ENCODE measurements at places on chromosomes 1 and 21.
A peak's percentile ranks its signal among the peaks of the same experiment; 100 is the strongest.

DNA sequence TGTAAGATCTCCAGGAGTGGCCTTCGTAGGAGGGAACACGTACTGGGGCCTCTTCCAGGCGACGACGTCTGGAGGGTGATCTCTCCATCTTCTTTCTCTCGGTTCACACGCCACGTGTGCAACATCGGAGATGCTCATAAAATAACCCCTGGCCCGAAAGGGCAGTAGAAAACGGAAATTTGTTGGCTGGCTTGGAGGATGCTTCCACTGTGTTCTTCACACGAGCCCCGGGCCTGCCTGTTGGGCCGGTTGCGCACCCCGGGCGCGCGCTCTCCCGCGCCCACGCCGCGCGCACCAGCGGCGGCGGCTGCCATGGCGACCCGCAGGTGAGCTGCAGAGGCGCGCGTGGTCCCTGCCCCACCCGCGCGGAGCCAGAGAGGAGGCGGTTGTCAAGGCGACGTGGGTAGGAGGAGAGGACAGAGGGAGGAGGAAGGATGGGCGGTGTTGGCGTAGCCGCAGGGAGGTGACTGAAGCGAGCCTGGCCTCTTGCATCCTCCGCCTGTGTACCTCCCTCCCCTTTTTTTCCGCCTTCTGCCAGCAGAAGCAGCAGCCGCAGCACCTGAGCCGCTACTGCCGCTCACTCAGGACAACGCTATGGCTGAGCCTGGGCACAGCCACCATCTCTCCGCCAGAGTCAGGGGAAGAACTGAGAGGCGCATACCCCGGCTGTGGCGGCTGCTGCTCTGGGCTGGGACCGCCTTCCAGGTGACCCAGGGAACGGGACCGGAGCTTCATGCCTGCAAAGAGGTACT, at the start of gene ELAPOR1:
ELAPOR1 (plus strand) TSS at position 526 of the 752 bp plus-strand sequence; CDS start at position 595, 69 bp downstream.
- peak; percentile 68 for DNase-seq

- DNase-seq, result peak; percentile 24
Measured at GRCh38 chr1:185694081-185694480, 40.1 kb upstream of the HMCN1 start.

- no peak for DNase-seq
Measured at GRCh38 chr1:209380420-209380819, 203.1 kb upstream of the CAMK1G start.

DNA sequence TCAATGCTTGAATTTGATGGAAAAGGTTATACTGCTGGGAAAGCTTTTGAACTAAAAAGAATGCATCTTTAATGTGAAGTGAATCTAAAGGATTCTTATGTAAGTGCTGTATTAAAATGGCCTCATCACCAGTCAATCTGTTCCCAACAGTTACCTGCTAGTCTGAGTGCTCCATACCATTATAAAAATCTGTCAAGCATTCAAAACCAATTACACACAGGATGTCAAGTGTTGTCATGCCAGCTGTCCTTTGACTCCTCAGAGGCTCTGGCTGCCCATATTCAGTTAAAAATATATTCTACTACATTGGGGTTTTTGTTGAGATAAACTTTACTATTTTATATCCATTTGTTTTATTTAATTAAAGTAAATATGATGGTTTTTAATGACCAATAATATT, 1587.7 kb downstream of the AMY1C start:
- no peak for DNase-seq

GRCh38 chr1:36497207-36497606, 14.5 kb upstream of the CSF3R start:
- DNase-seq, result no peak

DNA sequence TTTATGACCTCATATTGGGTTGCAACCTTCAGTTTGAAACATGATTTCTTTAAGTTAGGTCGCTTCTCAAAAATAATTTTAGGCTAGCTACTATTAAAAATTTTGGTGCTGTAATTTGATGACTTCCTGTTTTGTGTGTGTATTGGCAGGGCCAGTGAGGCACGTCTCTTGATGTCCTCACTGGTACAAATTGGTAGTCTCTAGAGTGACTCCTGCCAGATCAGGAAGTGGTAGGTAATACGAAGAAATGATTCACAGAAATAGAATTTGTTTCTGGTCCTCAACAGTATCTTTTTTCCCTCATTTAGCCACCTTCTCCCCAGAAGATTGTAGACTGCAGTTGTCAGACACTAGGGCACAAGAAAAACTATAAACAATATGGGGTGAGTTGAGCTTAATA, 120.9 kb upstream of the KIAA1614 start:
- DNase-seq, result no peak

- no peak for DNase-seq
Measured at GRCh38 chr1:95027046-95027445, 45.7 kb downstream of the ALG14 start.

DNA sequence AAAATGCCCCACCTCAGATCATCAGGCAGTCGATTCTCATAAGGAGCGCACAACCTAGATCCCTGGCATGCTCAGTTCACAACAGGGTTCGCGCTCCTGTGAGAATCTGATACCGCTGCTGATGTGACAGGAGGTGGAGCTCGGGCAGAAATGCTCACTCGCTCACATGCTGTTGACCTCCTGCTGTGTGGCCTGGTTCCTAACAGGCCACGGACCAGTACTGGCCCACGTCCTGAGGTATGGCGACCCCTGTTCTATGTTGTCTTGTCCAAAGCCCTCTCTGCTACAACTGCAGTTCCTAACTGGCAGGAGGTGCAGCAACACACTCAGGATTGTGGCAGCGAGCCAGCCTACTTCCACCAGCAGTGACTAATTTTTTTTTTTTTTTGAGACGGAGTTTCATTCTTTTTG, 70.6 kb downstream of the CLSTN1 start:
- no peak for DNase-seq

DNA sequence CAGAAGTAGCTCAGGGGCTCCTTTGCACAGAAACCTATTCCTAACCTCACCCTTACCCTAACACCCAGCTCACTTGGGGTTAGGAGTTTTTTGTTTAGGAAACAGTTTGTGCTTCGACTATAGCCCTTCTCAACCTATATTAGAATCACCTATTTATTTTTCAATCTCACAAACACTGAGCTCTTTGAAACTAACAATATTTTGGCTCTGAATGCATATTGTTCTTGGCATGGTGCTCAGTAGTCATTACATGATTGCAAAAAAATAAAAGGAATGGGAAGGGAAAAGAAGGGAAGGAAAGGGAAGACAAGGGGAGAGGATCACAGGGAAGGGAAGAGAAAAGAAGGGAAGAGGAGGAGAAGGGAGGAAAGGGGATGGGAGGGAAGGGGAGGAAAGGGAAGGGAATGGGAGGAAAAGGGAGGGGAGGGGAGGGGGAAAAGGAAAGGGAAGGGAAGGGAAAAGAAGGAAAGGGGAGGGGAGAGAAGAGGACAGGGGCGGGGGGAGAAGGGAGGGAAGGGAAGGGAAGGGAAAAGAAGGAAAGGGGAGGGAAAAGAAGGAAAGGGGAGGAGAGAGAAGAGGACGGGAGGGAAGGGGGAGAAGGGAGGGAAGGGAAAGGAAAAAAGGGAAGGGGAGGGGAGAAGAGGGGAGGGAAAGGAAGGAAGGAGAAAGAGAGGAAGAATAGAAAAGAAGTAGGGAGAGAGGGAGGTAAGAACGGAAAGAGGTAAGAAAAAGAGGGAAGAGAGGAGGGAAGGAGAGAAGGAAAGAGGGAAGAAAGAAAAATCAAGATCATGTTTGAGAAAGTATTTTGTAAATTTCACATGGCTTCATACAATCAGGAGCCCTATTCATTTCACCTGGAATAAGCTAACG, 484.1 kb upstream of the NFIA start:
- DNase-seq, result no peak

DNA sequence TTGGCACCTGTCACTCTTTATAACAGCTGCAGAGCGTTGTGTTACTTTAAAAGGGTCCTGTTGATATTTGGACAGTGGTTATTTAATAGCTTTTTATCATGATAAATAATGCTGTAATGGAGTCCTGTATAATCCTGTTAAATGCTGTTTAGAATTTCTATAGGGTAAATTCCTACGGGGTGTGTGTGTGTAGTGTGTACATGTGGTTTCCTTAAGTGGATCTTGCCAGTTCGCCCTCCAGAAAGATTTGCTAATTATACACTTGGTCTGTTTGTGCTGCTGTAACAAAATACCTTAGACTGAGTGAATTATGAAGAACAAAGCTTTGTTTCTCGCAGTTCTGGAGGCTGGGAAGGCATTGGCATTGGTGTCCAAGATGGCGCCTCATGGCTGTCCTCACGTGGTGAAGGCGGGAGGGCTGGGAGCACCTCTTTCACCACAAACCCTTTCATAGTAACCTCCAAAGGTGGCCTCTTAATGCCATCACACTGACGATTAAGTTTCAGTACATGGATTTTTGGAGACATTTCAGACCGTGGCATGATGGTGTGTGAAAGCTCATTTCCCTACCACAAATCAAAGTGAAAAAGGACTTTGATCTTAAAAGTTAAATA, 11.2 kb downstream of the PRMT2 start:
- no peak for DNase-seq

- no peak for DNase-seq
Measured at GRCh38 chr1:29240986-29241385, 4.7 kb downstream of the PTPRU start.

- DNase-seq, result no peak
Measured at GRCh38 chr1:220575718-220576497, 48.0 kb downstream of the MARK1 start.

GRCh38 chr1:40593449-40594186, 62.2 kb downstream of the ZNF684 start:
- no peak for DNase-seq

GRCh38 chr1:64343105-64343822, 126.7 kb upstream of the CACHD1 start:
- DNase-seq, result no peak
